ENCODE measurements at places on chromosomes 2 and 18.

- DNase-seq, result no peak
Observed at GRCh38 chr18:52903857-52904256, 563.9 kb downstream of the DCC start.

- DNase-seq, result no peak
Observed at GRCh38 chr2:147356157-147356556, 488.7 kb upstream of the ACVR2A start.

DNA sequence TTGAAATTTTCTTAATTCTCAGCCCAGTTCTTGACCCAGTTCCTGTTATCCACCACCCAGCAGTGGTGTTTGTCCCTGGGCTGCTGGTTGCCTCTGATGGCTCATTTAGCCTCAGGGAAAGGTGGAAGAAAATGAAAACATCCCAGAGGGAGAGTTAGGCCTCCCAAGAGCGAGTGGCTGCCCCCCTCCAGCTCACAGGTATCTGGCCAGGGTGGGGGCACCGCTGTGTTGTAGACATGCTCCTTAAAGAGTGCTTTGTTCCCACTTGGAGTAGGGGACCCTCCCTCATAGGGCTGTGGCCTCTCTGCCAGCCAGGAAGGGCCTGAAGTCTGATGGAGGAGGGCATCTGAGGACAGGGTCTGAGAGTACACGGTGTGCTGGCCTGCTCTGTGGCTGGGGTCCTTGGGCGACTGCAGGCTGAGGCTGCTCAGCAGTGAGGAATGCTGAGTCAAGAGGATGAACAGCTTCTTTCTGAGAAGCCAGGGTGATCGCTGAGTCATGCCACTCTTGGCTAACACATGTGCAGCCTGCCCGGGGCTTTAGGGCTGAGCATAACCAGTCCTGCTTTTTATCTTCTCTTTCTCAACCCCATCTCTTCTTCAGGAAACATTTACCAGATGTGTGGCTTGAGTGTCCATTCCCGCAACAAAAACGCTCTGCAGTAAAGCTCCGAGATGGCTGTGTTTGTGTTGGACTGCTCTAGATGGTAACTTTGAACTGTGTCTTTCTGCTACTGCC, 72.3 kb downstream of the IL1R2 start:
- DNase-seq, result peak; percentile 31

GRCh38 chr2:231462729-231463465, 1.4 kb downstream of the NCL start:
- DNase-seq, result no peak

GRCh38 chr18:63869374-63869773, 18.1 kb upstream of the SERPINB2 start:
- DNase-seq, result no peak

DNA sequence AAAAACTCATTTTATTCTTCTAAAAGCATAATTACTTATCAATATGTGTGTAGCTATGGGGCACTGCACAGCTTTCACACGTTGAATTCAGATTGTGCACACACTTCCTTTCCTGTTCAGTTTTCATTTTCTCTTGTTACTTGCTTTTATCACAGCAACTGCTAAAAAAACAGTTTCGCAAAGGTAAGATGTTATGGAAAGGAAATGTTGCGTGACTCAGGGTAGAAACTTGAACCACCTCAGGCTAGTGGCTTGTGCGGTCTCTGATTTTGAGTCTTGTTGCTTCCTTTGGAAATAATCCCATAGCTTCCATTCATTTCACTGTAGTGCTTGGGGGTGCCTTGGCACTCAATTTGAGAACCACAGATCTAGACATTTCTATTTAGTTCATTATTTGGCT, 171.9 kb downstream of the FMNL2 start:
- no peak for DNase-seq

GRCh38 chr2:84214455-84214854, 244.6 kb downstream of the SUCLG1 start:
- DNase-seq, result no peak

DNA sequence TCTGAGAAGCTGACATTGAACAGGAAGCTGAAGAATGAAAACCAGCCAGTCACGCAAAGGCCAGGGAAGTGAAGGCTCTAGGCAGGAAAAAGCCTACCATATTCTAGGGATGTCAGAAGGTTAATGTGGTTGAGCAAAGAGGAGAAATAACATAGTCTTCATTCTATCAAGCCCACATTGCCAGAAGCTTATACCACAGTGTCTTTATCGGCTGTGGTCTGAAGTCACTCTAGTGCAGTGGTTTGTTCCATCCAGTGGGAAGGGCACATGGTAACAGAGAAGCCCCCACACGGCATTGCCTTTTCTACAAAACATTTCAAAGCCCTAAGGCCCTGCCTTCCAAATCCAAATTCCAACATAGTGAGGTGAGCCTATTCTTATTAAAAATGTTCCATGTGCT, 311.3 kb downstream of the TNS1 start:
- no peak for DNase-seq
